CD14-positive monocyte (primary cell): ENCODE measurements at places on chromosomes 2 and 18.

GRCh38 chr2:119574864-119575263, 30.6 kb downstream of the CFAP221 start:
- DNase-seq, result no peak

DNA sequence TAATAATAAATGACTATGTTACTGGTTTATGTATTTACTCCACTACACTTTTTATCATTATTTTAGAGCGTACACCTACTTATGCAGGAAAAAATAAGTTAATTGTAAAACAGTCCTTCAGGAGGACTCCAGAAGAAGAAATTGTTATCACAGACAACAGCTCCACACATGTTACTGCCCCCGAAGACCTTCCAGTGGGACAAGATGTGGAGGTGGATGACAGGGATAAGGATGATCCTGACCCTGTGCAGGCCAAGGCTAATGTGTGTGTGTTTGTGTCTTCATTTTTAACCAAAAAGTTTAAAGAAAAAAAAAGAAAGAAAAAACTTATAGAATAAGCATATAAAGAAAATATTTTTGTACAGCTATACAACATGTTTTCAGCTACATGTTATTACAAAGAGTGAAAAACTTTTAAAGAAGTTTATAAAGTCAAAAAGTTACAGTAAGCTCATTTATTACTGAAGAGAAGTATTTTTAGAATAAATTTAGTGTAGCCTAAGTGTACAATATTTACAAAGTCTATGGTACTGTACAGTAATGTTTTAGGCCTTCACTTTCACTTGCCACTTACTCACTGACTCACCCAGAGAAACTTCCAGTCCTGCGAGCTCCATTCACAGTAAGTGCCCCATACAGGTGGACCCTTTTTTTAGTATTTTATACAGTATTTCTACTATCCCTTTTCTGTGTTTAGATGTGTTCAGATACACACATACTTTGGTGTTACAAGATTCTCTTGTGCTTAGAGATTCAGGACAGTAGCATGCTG, 7.5 kb downstream of the TGFBRAP1 start:
- DNase-seq, result no peak

GRCh38 chr18:24273596-24273995, 124.0 kb downstream of the OSBPL1A start:
- peak; percentile 17 for DNase-seq

DNA sequence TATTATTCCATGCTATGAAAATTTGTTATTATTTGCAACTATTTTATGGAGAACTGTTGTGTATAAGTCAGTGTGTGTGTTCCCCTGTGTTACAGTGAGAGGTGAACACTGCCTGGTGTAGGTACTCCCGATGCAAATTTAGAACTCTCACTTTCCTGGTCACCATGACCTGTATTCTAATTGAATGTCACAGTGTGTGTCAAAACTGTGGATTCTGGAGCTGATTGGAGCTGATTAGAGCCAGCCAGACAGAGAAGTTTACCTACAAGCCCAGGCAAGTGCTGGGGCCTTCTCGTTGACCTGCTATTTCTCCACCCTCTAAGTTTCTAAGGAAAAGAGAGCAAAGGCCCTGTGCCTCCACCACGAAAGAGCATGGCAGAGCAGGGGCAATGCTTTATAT, 216.0 kb downstream of the NYAP2 start:
- no peak for DNase-seq

GRCh38 chr18:70169747-70170146, 35.7 kb downstream of the RTTN start:
- DNase-seq, result no peak

DNA sequence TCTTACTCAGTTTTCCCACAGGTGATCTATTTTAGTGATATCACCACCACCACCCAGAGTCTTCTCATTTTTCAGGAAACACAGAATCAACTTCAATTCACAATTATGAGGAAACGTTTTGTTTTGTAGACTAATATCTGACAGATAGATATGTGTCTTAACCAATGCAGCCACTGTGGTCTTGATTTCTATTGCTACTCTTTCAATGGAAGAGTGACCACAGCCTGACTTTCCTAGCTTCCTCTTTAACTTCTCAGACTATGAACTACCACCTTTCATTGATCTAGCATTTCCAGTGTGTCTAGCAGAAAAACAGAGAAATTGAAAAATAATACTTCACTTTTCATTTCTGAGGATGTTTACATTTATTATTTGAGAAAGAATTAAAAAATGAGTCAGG, 20.5 kb downstream of the ADAM17 start:
- DNase-seq, result no peak

DNA sequence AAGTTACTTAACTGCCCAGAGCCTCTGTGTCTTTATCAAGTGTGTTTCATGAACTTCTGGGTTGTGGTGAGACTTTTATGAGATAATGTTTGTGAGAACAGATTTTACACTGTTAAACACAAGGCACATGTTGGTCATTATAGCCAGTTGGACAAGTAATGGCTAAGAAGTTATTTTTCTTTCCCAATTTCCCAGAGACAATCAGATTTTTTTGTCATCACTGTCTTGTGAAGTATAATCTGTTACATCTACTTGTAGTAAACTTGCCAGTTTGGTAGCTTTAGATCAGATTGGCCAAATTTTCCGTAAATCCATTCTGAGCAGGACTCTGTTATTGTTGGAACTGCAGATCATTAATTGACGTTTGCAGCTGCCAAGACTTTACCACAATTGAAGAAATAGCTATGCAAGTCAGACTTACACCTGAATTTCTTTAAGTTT, 838.8 kb downstream of the SLC4A3 start:
- DNase-seq, result no peak

- DNase-seq, result no peak
Measured at GRCh38 chr2:8451273-8451672, 230.6 kb upstream of the ID2 start.

DNA sequence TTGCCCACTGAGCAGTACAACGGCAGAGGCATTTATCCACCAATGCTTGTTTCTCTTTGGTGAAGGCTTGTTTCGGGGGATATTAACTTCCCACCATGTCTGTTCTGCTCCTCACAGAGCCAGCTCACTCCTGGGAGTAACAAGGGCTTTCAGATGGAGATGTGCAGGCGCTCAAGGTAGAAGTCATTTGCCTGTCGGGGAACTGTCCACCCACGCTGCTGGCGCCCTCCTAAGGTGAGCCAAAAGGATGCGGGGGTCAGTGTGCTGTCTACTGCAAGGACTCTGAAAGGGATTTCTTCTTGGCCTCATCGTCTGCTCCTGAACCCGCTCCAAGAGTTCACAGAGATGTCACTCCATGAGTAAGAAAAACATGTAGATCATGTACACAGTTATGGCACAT, 57.0 kb upstream of the CYRIA start:
- DNase-seq, result peak; percentile 17

- DNase-seq, result no peak
Measured at GRCh38 chr2:73243884-73244570, 9.9 kb downstream of the CCT7 start.

GRCh38 chr2:57617318-57617717, 429.3 kb upstream of the VRK2 start:
- no peak for DNase-seq

GRCh38 chr2:9735335-9735734, 104.5 kb upstream of the YWHAQ start:
- DNase-seq, result no peak

DNA sequence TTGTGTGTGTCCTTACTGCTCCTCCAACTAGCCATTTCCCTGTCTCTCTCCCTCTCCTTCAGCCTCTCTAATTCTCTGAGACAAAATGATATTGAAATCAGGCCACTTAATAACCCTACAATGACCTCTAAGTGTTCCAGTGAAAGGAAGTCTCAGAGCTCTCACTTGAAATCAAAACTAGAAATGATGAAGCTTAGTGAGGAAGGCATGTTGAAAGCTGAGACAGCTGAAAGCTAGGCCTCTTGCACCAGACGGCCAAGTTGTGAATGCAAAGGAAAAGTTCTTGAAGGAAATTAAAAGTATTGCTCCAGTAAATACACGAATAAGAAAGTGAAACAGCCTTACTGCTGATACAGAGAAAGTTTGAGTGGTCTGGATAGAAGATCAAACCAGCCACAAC, 72.9 kb downstream of the PRKCE start:
- DNase-seq, result no peak

- DNase-seq, result no peak
Measured at GRCh38 chr2:85935170-85935745, 46.5 kb upstream of the ST3GAL5 start.

GRCh38 chr18:79221136-79221535, 151.9 kb downstream of the ATP9B start:
- no peak for DNase-seq

GRCh38 chr18:78641689-78642231, 337.9 kb upstream of the SALL3 start:
- peak; percentile 70 for DNase-seq

DNA sequence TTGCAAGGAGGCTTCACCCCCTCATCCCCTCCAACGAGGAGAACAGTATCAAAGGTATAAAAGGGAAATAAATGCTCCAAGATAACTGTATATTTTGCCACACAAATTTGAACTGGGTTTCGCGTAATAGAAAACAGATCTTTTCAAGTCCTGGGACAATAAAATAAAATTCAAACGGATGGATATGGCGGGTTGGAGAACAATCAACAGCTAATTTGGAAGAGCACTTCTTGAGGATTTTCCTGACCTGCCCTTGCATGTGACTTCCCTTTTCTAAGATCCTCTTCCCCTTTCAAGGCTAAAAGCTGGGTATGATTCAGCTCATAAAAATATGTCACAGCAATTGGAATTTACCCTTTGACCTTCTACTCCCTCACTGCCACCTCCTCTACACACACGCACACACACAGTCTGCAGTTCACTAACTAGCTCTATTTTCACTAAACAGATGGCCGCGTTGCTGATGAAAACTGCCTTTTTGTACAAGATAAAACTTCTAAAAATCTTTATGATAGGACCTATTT, 386.9 kb downstream of the FIGN start:
- peak; percentile 55 for DNase-seq

DNA sequence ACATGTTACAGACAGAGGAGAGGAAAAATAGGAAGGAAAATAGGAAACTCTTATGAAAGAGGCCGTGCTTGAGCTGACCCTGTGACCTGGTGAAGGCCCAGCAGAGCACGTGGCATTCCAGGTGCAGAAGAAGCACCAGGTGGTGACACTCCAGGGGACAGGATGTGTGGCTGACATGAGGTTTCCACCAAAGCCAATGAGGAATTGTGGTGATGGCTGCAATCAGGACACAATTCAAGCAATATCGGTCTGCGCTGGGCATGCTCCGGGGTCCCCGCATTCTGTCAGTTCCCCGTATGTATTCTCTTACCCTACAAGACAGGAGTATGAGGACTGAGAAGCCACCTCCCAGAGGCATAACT, 504.2 kb downstream of the EIPR1 start:
- DNase-seq, result no peak
